Activated CD4-positive, CD25-positive, alpha-beta regulatory T cell treated with anti-CD3 and anti-CD28 coated beads, Interleukin-2, amount 50 U/mL, for 16 hours (primary cell): ENCODE measurements at places on chromosomes 13 and 19.

DNA sequence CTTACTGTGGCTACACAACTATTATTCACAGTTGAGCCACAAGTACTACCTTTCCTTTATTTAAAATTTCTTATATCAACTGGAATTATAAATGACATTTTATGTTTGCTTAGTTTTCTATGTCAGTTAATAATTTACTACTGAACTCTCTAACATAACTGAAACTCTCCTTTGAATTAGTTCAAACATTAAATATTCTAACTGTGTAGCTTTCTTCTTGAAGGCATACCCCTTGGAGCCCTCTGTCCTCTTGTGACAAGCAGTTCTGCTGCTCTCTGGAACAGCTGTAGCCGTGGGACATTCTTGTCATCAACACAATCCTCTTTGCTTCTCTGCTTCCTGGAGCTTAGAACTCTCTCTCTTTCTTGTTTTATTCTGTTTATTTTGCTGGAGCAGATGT is 244.8 kb downstream of the NHLRC3 start:
- DNase-seq: no peak

DNA sequence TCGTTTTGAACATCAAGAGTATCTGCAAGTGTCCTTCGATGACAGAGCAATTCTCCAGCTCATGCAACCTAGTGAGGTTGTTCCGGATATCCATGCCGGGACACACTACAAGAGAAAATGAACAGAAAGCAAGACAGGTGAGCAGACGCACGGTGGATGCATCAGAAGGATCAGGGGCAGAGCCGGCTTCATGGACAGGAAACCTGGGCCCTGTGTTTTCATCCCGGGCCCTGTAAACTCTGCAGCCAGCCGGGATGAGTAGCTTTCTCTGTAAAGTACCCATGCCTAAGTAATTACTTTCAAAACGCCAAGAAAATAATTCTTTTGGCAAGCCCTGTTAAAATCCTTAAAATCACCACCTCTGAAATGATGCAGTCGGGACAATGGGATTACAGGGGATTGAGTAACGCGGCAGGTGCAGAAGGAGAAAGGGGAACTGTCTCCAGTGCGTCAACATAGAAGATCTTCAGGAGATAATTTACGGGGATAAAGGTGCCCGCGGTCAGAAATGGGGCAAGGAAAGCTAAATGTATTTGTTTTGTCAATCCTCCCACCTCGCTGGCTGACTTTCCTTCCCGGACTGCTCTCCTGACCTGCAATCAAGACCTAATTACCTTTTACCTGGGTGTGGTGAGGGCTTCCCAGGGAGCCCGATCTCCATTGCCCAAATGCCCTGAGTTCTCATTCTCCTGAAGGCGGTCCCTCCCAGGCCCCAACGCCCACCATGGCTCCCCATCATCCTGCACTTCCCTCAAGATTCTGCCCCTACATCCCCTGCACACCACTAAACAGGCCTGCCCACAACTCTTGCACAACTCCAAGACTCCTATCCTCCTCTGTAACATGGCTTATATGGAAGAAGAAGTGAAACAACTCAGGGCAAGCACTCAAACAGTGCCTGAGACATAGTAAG is 26.2 kb downstream of the INSR start:
- no peak for DNase-seq

DNA sequence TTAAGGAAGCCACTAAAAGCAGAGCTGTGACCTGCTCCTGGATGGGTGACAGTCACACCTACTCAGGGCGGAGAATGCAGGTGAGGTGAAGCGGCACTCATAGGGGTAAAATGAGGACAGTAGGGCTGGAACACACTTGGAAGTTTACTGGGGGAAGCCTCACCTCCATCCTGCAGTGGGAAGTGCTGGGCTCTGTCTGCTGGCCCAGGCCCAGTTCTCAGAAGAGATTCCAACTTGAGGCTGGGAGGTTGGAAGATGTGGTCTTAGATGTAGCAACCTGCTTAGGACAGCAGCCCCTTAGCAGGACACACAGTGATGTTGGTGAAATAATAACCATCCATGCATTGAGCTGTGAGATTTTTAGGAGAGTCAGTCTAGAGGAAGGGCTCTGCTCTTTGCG is 4.6 kb downstream of the MEDAG start:
- no peak for DNase-seq

DNA sequence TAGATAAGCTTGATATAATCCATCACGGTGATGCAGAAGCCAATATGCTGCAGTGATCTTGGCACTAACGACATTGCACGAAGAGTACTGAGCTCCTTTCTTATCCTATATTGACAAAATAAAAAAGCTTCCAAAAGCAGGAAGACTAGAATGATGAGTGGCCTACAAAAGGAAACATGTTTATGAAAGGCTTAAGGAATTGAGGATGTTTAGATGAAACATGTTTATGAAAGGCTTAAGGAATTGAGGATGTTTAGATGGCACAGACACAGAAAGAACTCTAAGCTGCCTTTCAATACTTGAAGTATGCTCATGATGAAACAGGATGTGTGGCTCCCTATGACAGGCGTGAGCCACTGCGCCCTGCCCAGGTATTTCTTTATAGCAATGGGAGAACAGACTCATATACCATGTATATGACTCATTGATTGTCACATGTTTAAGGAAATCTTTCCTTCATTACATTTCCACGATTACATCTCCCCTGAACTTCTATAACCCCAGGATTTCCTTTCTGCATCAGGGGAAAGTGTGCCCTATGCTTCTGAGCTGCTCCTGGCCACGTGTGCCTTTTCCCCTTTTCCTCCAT is 690.8 kb upstream of the ARGLU1 start:
- DNase-seq: no peak

GRCh38 chr19:34365463-34366401 is 736 bp downstream of the GPI start:
- no peak for DNase-seq

DNA sequence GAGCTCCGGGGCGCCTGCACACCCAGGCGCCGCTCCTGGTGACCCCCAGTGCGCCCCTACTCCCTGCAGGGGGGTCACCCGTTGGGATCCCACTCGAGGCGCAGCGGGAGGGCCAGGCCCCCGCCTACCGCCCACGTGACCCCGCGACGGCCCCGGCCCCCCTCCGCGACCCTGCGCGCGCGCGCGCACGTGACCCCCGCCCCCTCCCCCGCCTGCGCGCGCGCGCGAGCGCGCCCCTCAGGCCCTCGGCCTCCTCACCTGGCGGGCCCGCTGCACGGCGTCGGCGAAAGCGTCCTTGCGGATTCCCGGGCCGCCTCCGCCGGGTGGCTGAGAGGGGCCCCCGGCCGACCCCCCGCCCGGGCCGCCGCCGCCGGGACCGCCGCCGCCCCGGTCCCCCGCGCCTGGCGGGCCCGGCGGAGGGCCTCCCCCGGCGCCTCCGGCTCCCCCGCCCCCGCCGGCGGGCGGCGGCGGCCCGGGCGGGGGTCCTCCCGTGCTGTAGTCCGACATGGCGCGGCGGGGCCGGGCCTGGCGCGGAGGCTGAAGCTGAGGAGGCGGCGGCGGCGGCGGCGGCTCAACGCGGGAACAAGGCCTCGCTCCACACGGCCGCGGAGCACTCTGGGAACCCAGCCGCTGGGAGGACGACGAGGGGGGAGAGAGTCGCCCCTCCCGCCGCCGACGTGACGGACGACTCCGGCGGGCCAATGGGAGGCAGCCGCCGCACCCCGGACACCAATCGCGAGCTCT is at the start of gene KHSRP:
Gene KHSRP (minus strand): TSS at position 617 of the 744 bp plus-strand sequence. CDS start 110 bp downstream, at position 507.
- no peak for DNase-seq

- DNase-seq: no peak
These were observed 428.3 kb upstream of the MIR17HG start for GRCh38 chr13:90919153-90919552.
